ENCODE measurements at places on chromosomes 6 and 20.

DNA sequence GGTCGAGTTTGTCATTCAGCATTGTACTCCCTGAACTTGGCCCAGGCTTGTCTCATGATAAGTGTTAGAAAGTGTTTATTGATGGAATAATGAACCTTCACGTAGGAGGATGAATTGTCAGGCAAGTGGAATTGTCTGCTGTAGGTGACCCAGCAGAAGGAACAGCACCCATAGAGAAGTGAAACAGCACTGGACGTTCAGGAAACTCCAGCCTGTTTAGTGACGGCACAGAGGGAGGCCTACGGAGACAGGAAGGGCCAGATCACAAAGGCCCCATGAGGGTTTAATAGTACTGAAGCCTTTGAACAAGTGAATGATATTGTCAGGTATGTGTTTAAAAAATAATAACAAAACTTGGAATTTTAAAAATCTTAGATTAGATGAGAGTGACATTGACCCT is 2.9 kb downstream of the STX11 start:
- no peak for DNase-seq

DNA sequence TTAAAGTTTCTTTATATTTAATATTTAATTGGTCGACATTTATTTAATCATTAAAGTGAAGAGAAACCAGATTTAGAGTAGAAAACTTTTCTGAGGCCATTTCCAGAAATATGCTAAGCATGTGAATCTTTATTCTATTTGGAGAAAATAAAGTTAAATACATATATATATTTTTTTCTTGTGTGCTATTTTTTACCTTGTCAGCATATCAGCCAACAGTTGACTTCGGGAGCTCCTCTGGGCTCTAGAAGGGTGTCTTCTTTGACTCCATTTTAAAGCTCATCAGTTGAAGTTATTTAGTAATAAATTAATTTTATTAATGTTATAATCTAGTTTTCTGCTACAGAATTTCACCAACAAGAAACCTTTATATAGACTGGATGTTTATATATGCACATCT is 73.1 kb downstream of the SH3BGRL2 start:
- no peak for DNase-seq

DNA sequence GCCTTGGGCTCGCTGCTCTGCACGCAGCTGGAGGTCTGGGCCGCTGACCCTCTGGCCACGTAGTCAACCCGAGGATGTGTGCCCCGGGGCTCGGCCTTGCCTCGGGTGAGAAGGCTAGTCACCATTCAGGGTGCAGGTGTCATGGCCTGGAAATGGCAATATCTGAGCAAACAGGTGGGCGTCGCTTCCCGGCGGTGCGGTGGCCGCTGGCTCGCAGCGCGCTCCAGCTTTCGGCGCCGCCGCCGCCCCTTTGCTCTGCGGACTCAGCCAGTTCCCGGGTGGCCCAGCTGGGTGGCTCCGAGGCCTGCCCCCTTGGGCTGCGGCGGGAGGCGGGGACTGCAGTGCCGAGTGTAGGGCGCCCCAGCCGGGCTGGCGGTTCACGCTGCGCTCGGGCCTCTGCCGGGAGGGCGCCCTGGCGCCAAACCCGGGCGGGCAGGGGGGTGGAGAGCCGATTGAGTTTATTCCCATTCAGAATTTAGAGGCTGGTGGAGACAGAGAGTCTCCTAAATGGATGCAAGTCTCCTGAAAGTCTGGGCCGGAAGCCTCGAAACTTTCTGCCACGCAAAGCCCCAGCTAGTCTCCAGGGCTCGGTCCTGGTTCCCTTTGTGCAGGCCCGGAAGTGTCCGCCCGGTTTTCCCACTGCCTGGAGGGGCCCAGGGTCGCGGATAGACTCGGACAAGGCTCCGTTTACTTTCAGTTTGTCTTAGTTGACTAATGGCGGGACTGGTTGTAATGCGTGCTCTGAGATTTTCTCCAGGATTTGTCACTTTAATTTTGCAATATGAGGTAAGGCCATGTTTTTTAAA is 11.3 kb upstream of the TFAP2A start:
- DNase-seq = no peak

DNA sequence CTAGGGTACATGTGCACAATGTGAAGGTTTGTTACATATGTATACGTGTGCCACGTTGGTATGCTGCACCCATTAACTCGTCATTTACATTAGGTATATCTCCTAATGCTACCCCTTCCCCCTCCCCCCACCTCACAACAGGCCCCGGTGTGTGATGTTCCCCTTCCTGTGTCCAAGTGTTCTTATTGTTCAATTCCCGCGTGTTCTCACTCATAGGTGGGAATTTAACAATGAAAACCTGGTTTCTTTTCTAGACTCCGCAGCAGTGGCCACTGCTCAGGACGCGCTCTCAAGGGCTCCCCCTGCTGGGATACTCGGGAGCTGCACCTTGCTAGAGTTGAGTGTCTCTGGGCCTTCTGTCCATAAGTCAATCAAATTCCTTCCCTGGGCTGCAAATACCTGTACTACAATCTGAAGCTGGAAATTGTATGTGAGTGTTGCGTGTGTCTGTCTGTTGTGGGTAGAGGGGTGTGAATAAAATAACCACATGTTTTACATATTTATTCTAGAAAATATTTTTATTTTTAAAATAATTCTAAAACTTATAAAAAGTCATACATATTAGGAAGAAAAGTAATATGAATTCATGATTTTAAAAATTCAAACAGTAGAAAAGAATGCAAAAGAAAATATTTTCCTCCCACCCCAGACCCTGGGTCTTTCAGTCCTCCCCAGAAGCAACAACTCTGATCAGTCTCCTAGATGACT is 8.2 kb upstream of the CEP250 start:
- DNase-seq = peak; percentile 89

DNA sequence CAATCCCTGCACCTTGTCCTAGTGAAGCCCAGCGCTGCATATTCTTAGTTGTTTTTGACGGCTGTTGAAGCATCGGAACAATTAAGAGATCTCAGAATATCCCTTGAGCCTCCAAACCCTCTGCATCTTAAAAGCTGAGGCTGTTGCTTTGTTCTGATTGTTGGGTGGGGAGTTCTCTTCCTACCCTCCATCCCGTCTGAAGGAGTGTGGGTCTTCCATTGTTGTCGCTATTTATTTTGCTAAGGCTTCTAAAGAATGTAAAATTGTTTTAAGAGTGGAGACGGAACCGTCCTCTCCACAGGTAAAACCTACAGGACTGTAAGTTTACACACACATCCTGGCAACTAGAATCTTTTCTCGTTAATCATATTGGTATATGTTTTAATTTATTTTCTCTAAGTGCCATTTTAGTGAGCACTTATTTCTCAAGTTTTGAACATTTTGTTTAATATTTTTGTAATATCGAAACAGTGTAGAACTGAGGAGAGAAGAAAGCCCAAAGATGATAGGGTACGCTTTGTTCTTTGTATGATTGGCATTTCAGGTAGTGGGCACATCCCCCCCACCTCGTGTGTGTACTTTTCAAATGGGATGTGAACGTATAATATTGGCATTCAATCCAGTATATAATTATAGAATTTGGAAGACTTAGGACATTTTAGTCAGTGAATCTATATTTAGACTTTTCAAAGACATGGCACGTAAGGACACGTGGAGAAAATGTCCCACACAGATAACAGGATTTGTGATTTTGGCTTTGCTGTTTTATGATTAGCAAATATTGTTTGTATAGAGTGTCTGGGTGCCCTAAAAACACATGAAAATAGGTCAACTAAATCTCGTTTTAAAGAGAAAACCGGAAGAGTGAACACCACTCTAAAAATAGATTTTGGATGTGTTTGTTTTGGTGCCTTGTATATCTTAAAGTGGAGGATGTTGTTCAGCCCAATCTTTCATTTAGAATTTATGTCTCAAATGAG is 1.3 kb downstream of the RNF146 start:
- DNase-seq = peak; percentile 20

- no peak for DNase-seq
Observed at GRCh38 chr20:59701236-59701635, 96.9 kb downstream of the PHACTR3 start.

DNA sequence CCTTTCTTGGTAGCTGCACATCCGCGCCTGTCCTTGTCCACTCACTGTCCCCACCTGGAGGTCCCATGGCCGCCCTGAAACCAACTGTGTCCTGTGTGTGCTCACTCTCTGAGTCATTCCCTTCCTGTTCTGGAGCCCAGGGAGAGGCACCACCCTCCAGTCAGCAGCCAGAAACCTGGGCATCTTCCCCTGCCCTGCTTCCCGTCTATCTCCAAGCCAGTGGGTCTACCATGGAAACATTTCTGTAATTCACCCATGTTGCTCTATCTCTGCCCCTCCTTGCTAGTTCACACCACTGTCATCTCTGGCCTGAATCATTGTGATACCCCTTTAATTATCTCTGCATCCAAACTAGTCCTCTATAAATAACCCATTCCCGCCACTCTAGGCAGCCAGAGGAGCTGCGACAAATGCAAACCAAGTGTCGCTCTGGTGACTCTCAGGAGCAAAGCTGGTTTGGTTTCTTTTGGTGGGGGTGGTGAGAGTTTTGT is 28.8 kb upstream of the SYNJ2 start:
- DNase-seq = no peak

GRCh38 chr6:33508935-33509926 is 54.9 kb downstream of the ZBTB9 start:
- no peak for DNase-seq

GRCh38 chr6:3176562-3177355 is 19.4 kb upstream of the TUBB2A start:
- no peak for DNase-seq

Data from CD4-positive, alpha-beta T cell treated with Interleukin-17A for 1 hour (primary cell).